Sigmoid colon (tissue), 7 donors: ENCODE measurements at places on chromosomes 6 and 20. TPM values are rescaled to one million over a fixed set of nuclear protein-coding genes. Genes with fewer than 3 reads are reported as not detected.

DNA sequence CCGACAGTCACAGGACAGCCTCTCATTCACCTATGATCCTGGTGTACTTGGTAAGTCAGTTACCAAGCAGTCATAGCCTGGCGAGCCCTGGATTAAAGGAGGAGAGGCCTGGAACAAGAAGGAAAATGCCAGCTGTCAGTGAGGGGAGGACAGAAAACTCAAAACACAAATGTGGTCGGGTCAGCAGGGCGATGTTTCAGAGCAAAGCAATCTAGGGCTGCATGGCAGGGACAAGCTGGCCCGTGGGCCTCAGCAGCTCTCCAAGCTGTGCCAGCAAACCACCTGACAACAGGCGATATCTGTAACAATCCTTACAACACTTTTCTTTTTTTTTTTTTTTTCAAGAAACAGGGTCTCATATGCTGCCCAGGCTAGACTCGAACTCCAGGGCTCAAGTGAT lies 40.3 kb downstream of the MGME1 start:
- no peak for DNase-seq

DNA sequence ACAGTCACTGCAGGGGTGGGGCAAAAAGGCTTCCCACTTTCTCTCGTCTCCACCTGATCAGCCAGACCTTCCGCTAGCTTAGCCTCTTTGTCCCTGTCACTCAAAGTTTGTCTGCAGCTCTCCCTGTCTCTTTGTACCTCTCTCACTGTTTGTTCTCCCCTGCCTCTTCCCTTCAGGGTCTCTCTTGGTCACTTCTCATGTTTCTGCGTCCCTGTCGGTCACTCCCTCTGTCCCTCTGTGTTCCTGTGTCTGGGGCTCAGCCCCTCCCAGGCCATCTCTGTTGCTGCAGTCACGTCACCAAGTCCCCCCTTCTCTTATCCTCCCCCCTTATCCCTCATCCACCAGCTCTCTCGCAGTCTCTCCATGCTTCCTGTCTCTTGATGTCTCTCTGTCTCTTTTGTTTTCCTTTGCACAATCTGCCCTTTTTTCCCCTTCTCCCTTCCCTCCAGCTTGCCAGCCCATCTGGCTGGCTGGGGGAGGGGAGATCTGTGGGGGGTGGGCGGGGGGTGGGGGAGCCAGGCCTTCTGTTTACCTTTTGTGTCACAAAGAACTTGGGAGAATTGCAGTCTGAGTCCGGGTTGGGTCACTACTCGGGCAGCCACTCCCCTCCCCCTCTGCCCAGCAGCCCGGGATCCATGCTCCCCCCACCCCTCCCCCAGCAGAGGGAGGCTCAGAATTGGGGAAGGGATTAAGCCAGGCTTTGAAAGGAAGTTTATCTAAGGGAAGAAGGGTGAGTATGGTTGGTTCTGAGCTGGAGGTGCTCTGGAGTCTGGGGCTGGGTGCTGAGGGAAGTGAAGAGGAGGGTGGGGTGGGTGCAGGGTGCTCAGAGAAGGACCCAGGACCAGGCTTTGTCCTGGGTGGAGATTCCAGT lies 32.3 kb downstream of the FOXP4 start:
- no peak for DNase-seq

TCP11 gene
- total RNA-seq = not detected

- no peak for DNase-seq
These were observed 579.1 kb downstream of the DOK5 start for GRCh38 chr20:55054453-55054852.

GRCh38 chr6:114096561-114097172 lies 125.7 kb upstream of the HDAC2 start:
- no peak for DNase-seq

PTCHD4 gene
- total RNA-seq = 1.1 TPM

FAM209A gene
- total RNA-seq = not detected

DNA sequence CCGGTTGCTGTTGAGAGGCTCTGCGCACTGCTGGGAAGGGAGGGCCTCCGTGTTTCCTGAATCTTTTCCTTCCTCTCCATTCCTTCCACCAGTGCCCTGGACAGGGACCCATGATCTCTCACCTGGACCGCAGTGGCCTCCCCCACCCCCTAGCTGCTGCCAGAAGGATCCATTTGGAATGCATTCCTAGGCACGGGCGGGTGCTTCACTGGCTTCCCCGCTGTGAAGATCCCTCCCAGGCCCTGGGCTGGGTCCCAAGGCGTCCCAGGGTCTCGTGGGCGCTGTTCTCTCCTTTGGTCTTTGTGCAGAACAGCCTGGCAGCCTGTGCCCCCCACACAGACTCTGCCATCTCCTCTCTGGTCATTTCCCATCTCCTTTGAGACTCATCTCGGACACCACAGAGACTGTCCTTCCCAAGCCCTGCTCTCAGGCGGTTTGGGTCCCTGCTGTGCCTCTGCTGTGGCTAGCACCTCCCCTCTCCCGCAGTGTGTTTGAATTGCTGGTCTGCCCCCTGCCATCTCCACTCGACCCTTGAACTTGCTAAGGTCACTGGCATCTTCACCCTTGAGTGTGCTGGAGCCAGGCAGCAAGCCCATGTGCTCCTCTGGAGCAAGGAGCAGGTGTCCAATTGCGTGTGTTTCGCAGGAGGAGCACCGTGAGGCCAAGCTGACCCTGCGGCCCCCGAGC lies 59.0 kb downstream of the TCP11 start:
- peak; percentile 59 for DNase-seq

DNA sequence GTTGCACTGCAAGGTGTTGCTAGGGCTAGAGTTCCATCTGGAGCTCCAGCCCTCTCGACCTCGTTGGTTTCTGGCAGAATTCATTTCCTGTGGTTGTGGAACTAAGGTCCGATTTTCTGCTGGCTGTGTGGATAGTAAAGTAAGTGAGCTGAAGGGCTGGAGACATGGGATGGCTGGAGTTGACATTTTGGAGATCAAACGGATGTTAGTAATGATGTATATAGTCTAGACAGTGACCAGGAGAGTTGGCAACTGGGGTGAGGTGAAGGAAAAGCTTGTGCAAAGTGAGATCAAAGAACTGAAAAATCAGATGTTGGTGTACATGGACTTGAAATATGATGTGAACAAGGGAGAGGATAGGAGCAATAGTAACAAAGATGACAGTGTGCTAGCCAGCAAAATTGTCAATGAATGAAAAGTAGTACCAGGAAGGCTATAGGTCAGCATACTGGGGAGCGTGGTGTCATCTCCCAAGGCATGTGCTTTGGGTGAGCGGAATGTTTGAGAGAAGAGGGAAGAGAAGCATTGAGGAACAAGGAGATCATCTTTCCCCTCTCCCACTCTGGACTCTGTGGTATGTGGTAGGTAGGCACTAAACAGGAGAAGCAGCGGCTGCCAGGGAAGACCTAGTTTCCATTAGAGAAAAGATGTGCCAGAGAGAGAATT lies 7.8 kb downstream of the QRSL1 start:
- no peak for DNase-seq

GRCh38 chr6:138528137-138528536 lies 28.8 kb upstream of the NHSL1 start:
- no peak for DNase-seq

TMEM200A gene
- 4.4 TPM for total RNA-seq

ALDH5A1 gene
- 5.0 TPM for total RNA-seq

DNA sequence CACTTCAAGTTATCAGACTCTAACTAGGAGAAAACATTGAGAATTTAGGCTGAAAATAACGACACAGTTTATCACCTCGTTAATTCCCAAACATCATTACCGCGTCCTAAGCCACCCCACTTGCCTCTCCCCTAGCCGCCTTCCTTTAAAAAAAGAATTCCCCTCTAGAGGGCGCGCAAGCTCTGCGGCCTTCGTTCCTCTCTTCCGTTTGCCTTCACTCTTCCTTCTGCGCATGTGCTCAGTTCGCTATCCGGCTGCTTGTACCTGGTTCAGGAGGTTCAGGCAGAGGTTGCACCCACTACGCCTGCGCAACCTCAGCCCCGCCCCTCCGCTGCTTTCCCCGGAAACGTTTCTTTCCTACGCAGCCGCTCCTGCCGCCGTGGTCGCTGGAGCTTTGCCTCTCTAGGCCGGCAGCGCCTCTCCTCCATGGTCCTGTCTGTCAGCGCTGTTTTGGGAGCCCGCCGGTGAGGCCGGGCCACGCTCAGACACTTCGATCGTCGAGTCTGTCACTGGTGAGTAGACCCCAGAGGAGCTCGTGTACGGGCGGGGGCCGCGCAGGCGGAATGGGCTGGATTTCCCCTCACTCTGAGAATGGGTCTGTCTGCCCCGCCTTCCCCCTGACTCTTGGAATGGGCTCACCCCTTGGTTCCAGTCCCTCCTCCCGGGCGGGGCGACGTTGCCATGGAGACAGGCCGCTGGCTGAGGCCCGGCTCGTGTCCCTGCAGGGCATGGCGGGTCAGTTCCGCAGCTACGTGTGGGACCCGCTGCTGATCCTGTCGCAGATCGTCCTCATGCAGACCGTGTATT lies at the start of gene SYS1:
TSS of gene SYS1 (plus strand) at position 353 of the 807 bp plus-strand sequence. CDS start at position 729, 376 bp downstream.
- DNase-seq = peak; percentile 99

DNA sequence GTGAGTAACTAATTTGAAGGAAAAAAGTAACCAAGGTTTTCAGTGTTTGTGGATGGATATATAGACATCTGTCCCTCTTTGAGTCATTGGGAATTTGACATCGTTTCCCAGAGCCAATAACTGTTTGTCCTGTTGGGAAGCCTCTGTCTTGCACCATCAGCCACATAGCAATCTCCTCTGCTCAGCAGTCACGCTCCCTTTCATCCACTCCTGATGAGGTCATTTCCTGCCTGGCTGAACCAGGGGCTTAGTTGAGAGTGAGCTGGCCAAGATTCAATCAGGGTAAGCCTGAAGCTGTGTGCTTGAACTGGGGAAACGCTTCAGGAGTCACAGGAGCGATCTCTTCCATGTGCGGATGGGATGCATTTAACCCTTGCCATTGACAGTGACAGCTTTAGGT lies 121.5 kb upstream of the FOXQ1 start:
- no peak for DNase-seq

- DNase-seq = no peak
These were observed 18.6 kb downstream of the ZKSCAN8 start for GRCh38 chr6:28160233-28160632.

DNA sequence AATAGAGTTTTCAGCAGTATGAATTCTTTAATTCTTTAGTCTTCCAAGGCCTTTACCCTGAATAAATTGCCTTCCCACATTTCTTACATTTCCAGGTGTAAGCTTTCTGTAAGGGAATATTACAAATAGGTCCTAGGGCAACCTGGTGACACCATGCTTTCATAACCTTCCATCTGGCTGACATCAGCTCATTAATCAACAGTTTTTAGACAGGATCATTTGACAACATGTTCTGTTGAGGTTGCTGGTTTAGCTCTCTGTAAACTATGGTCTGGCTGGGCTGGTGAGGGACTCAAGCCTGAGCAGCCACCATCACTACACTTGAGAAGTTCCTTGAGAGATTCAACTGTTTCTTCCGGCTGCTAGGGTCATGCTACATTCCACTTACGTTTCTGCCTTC lies 19.2 kb downstream of the FAM229B start:
- no peak for DNase-seq

DNA sequence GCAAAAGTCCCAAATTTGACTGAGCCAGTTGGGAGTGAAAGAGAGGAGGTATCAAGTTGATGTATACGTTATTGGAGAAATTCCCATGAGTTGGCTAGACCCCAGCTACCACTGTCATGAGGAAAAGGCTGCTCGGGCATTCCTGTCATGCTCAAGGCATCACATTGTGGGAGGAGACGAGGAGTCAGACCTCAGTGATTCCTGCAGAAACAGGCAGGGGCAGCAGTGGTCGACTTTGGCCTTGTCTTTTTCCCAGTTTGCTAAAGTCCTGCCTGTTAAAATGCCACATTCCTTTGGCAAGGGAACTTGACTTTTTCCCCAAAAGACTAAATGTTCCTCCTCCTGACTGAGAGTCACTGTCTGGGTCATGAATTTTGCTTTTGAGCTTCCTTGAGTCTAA lies 295.5 kb upstream of the HS3ST5 start:
- no peak for DNase-seq

DNA sequence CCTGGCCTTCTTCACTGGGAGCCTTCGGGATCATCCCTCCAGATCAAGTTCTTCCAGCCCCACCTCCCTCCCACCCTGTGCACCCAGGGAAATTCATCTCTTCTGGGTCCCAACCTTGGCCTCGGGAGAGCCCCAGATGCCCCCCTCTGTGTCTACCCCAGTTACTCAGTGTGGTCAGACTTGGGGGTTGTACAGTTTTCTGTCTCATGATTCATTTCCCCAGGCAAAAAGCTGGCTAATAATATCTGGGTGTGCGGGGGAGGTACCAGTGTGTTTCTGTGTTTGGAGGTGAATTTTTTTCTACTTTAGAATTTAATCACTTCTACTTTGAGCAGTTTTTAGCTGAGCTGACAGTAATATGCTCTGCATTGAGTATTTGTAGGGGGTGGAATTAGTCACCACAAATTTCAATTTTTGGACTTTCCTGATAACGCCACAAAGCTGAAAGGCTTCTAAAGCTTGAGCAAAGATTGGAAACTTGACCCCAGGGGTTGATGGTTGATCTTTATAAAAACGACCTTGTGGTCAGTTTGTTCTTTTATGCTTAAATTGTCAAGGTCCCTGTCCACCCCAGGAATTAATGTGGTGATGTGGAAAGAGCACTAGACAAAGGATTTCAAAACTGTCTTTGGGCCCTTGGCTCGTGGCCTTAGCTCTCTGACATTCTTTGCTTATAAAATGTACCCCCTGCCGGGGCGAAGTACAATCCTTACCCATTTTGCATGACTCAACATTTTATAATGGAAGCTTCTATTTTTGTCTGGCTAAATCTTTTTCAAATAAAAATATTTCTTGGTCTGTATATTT lies 284.7 kb upstream of the TAB2 start:
- DNase-seq = no peak

- no peak for DNase-seq
These were observed 440.2 kb downstream of the TBC1D32 start for GRCh38 chr6:120894077-120894476.

- DNase-seq = no peak
These were observed 368.2 kb downstream of the EPM2A start for GRCh38 chr6:145367149-145367548.

GRCh38 chr6:79465381-79465780 lies 71.8 kb downstream of the LCA5 start:
- DNase-seq = no peak

GRCh38 chr6:36120018-36120417 lies 10.3 kb upstream of the MAPK13 start:
- DNase-seq = peak; percentile 14

DNA sequence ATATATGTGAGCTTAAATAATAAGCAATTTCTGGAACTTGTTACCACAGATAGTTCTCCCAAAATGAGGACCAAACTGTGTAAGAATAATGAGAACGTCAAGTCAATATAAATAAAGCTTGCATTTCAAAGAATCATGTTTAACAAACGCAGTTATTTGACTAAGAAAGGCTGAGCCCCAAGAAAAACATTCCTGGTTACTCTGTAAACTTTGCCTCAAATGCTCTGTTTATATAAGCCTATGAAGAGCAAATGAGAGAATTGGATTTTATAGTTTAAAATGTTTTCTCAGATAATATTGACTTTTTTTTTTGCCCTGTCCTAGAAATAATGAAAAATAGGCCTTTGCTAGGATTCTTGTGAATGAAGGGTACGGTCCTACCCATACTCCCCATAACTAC lies 81.3 kb downstream of the C6orf52 start:
- no peak for DNase-seq
